ENCODE measurements at places on chromosomes 6 and 20.

GRCh38 chr20:32465092-32465900 lies 107.2 kb downstream of the ASXL1 start:
- no peak for DNase-seq

DNA sequence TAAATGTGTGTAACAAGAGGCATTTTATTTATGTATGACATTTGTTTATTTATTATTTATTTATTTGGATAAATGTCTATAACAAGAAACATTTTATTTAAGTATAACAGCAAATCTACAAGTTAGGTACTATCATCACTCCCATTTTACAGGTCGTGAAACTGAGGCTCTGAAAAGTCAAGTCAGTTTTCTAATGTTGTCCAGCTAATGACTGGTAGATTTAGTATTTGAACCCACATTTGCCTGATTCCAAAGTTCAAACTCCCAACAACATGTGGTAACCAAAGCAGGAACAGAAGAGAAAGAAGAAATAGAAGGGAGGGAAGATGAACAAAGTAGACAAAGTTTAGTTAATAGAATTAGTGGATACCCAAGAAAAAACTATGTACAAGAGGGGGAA lies 32.9 kb downstream of the BCAS1 start:
- DNase-seq: no peak

- no peak for DNase-seq
These were observed 138.7 kb upstream of the MYLIP start for GRCh38 chr6:15990179-15990578.

DNA sequence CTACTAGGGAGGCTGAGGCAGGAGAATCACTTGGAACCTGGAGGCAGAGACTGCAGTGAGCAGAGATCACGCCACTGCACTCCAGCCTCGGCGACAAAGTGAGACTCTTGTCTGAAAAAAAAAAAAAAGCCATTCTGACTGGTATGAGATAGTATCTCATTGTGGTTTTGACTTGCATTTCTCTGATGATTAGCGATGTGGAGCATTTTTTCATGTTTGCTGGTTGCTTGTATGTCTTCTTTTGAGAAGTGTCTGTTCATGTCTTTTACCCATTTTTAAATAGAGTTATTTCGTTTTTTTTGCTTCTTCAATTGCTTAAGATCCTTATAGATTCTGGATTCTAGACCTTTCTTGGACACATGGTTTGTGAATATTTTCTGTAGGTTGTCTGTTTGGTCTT lies 103.5 kb upstream of the SIM1 start:
- DNase-seq: no peak

DNA sequence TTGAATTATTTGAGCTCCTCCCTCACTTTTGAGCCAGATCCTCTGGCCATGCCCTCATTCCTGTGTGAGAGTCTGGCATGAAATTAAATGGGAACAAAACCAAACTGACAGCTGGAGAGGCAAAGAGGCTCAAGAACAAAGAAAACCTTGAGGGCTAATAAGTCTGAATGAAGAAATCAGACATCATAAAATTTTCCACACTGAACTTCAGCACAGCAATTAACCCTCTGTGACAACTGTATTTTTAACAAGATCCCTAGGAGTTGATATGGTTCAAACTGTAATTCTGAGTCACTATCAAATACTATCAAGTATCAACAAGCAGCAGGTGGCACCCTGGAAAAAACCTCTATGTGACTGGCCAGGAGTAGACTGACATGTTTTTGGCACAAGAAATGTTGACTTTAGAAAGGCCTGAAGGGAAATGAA lies 109.4 kb upstream of the EMILIN3 start:
- no peak for DNase-seq

DNA sequence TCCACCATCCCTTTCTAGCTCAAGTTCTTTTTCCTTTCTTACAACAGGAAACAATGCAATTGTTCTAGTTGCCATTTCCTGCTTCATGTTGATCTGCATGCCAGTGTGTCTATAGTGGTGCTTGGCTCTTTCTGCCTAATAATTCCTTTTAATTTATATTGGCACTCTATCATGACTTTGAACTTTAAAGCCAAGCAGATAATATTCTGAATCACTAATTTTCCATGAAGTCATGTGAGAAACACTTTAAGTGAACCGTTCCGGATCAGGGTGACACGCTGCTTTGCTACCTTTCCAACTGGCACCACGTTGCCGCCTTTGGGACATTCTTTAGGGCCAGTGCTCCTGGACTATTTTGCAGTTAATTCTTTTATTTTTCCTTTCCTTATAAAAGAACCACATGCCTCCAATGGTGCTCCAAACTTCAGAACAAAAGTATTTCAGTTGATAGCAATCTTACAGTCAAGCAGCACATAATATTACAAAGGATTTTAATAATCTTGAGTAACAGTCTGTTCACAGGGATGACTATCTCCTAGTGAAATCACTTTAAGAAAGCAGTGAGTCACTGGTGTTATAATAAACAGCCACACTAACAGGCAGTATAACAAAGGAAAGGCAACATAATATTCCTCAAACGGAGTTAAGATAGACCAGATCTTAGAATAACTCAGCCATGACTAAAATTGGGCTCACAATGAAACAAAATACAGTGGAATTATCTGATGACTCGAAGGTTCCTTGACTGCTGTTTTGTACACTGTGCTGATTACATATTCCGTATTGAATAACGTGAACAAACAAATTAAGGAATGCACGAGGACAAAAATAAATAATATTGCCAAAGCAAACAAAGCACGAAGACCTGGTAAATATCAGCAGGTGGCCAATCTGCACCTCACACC lies 19.0 kb upstream of the BLOC1S5 start:
- no peak for DNase-seq

DNA sequence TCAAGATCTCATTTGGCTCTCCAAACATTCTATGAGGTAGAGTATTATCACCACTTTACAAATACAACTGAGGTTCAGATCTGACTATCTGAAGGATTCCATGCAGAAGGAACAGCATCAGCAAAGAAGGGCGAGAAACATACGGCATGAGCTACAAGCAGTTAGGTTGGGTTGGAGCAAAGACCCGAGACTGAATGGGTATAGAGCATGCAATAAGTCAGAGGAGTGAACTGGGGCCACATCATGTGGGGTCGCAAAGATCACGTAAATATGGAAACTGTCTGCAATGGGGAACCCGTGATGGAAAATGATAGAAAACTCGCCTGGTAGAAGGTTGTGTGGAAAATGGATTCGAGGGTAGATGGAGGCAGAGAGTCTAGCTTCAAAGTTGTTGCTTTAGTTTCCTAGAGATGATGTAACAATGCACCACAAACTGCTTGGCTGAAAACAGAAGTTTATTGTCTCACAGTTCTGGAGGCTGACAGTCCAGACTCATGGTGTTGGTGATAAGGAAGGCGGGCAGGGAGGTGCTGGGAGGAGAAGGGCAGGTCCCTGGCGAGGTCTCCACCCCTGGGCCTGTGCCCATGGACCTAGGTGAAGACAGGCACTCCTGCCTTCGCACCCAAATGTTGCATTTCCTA lies 44.3 kb upstream of the BCLAF1 start:
- DNase-seq: no peak

- DNase-seq: peak; percentile 76
These were observed 166.2 kb downstream of the SCML4 start for GRCh38 chr6:107657755-107658461.

DNA sequence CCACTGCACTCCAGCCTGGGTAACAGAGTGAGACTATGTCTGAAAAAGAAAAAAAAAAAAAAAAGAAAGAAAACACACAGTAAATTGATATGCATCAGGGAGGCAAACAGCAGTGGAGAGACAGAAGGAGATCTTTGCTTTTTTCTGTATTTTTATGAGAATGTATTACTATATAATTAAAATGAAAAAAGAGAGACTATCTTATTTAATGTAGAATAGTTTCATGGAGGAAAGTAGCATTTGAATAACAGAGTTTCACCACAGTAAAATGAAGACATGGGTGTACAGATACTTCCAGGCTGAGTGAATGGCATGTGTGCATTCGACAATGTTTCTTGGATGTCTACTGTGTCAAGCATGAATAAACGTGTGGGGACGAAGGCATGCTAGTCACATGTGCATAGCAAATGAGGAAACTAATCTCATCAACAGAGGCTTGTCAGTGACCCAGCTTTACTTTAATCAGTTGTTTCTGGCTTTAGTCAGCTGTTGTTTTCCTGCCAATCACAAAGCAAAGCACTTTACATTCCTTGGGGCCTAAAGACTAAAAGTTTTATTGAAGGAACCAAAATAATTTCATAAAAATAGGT lies 55.5 kb upstream of the ARMH2 start:
- DNase-seq: no peak

DNA sequence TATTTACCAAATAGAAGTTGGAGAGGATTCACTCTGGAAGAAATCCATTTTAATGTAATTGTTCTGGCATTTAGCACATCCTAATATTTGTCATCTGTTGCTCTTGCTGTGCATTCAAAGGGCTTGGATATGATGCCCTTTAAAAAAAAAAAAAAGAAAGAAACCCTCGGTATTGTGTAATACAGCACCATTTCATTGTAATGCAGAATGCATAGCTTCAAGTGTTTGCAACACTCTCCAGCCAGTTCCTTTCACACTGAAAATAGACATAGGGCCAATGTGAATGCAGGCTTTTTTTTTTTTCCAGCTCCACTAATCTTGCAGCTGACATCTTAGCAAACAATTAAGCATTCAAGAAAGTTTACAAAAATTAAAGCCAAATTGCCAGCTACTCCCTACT lies 197.4 kb upstream of the POU3F2 start:
- DNase-seq: no peak

GRCh38 chr6:133341607-133342158 lies 100.5 kb downstream of the EYA4 start:
- DNase-seq: no peak

DNA sequence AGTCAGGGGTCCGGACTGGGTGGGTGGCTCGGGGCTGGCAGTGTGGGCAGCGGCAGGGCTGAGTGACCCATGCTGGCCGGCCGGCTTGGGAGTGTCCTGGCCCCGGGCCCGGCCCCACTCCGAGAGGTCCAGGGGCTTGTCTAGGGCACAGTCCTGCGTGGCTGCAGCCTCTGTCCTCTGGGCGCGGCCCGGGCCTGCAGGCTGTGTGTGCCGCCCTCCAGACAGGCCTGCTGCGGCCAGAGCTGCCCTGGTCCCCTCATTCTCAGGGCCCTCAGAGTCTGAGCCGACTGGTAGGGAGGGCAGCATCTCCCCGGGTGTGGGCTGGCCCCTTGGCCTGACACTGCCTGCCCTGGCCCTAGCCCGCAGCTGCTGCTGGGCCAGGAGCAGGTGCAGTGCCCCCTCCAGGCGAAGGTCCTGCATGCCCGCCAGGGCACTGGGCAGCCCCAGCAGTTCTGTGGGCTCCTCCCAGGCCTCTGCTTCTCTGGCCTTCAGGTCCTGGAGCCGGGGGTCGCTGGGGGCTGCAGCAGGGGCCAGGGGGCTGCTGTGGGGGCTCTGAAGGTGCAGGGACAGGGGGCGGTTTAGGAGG lies 6.9 kb upstream of the CABLES2 start:
- DNase-seq: no peak

DNA sequence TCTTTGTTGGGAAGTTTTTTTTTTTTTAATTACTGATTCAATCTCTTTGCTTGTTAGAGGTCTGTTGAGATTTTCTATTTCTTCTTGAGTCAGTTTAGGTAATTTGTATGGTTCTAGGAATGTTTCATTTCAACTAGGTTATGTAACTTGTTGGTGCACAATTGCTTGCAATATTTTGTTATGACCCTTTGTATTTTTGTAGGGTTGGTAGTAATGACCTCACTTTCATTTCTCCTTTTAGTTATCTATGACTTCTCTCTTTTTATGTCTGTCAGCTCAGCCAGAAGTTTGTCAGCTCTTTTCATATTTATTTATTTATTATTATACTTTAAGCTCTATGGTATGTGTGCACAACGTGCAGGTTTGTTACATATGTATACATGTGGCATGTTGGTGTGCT lies 51.1 kb upstream of the SLC24A3 start:
- no peak for DNase-seq

DNA sequence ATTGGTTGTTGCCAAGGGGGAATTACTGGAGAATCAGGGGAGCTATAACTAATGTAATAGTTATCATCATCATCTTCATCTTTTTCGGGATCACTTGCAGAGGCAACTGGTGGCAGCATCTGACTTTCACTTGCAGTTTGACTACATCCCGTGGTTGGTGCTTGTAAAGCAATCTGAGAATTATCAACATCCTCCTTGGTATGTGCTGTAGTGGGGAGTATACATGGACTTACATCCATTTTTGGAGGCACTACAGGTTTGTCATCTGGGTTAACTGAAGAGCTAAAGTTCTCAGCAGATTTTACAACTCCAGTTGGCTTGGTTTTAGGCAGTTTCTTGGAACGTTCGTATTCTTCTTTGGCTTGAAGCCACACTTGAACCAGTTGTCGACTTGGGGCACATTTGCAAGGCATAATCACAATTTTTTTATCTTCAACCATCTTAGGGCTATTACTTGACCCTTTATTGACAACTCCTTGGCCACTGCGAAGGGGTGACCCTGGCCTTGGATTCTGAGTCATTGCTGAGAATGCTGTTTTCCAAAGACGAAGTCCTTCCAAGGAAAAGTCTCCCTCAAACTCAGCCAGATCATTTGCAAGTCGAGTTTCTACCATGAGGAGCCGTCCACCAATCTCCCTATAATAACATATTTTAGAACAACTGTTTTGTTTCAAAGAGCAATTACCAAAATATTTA lies 115.5 kb downstream of the REV3L start:
- DNase-seq: no peak

DNA sequence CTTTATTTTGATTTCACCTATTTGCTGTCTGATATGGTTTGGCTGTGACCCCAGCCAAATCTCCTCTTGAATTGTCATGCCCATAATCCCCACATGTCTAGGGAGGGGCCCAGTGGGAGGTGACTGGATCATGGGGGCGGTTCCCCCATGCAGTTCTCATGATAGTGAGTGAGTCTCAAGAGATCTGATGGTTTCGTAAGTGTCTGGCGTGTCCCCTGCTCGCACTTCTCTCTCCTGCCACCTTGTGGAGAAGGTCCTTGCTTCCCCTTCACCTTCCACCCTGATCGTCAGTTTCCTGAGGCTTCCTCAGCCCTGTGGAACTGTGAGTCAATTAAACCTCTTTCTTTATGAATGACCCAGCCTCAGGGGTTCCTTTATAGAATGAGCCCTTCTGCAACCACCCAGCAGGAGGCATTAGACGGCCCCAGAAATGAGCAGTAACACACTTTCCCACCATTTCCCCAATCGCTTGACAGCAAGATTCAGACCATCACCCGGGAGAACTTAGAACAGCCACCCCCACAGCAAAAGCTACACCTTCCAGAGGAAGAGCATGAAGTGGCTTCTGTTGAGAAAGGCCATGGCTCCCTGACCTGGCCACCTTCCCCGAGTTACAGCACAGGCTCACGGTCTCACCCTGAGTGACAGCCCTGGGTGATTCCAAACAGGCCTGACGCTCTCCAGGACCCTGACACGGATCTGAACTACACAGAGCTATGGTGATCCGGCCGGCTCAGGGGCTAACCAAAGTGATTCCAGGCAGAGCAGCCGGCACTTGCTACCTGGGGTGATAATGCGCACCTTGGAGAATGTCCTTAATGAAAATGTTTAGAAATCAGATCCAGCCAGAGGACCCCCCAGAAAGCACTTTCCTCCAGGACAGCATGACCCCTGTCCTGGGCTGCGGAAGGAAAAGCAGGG lies 131.2 kb upstream of the CDH4 start:
- DNase-seq: peak; percentile 43
